ENCODE measurements at places on chromosomes 4 and X. TPM values are rescaled to one million over a fixed set of nuclear protein-coding genes. Genes with fewer than 3 reads are reported as not detected.

- no peak for DNase-seq
These were observed 66.3 kb downstream of the ZFYVE28 start for GRCh38 chr4:2352171-2352570.

Gene HTR2C
- polyA plus RNA-seq, result not detected

DNA sequence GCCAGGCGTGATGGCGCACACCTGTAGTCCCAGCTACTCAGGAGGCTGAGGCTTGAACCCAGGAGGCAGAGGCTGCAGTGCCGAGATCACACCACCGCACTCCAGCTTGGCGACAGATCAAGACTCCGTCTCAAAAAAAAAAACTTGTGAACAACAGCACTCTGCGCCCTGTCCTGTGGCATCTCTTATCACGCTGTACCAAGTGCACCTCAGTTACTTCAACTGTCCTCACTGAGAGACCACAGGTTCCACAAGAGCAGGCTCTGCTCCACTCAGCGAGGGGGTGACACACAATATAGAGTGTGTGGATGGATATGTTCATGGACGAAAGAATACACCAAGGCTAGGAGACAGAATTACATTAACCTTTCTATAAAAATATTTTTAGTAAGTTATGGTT is 49.3 kb downstream of the ADGRA3 start:
- DNase-seq, result no peak

DNA sequence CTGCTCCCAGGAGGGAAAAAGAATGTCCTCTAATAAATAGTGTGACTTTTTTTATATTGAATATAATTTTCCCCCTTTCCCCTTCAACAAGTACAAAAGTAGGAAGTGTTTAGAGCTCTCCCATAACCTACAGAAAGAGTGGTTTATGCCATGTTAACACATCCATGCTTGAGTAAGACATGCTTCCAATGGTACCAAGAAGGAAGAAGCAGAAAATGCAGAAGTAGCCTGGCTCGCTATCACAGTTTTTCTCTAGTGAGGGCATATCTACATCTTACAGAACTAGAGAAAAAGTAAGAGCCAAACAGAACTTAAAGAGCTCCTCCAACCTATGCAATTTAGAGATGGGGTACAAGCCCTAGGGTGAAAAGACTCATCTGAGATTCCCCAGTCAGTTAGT is 82.5 kb downstream of the ARHGEF9 start:
- no peak for DNase-seq

DNA sequence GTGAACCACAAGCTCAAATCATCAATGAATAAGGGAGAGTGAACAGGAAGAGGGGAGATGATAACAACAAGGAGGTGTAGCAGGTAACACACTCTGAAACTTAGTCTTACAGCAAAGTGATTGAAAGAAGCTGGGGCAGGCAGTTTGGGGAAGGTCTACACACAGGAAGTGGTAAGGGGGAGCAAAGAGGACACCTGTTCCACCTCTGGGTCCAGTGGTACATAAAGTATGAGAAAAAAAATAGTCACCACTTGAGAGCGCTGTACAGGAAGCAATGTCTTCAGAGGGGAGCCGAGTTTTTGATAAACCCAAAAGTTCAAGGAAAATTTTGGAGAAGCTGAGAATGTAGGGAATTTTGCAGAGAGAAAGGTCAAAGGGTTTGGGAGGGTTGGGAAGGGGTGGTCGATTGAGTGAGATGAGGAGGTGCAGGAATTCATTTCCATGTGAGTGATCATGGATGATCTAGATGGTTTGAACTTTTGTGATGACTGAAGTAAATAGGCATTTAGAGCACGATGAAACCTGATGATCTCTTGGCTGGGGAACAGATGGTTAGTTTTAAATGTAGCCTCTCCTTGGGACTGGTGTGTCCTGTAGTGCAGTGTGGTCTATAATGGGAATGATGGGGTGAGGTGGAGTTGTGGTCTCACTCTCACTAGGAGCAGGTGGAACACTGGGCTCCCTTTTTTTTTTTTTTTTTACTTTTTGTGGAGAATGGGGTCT is 142.0 kb downstream of the RBMX2 start:
- no peak for DNase-seq

DNA sequence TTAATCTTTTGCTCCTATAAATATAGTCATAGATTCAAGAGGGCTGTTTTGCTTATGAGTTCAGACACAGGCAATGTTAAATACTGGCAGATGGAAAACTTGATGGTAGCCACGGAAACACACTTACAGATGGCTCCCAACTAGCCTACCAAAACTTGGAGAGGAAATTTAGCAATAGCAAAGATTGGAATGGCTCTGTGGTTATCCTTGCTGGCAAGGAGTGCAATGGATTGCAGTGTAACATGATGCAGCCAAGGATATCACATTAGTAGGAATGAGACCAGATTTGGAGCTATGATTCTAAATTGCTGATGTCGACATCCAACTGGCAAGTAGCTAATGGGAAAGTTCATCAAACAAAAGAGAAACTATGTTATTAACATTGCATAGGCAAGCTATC is 791.0 kb upstream of the DIAPH2 start:
- no peak for DNase-seq

- no peak for DNase-seq
These were observed 171.8 kb upstream of the PACRGL start for GRCh38 chr4:20528508-20528907.

DNA sequence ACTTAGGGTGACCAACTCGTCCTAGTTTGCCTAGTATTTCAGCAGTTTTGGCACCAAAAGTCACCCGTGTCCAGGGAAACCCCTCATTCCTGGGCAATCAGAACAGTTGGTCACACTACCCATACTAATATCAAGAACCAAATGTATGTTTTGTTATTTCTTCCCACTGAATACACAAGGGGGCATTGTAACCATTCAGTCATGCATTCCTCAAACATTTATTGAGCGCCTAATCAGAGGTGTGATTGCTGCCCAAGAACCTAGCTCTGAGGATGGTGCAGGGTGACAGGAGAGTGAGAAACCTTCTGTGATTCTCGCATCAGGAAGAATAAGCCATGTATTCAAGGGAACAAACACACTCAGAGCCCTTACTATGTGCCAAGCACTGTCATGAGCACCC is 69.8 kb upstream of the RAI2 start:
- DNase-seq, result no peak

DNA sequence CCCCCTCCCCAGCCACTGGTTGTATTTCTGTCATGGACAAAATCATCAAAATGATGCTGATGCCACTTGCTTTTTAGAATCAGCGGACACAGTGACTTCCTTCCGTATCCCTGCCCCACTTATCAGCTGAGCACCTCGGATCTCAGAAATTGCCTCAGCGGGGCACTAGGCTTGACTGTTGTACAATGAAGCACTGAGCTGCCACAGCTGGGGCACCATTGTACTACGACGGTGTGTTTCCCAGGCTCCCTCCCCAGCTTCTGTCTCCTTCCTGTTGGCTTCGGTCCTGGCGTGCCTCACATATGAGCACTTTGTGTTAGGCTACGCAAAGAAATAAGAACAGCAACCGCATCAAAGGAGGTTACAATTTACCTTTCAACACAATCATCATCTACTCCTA is 82.4 kb downstream of the F11 start:
- no peak for DNase-seq

Gene MFAP3L
- 18.4 TPM for polyA plus RNA-seq

Gene KLF8
- 6.1 TPM for polyA plus RNA-seq

Data from kidney (tissue), 22 donors.